RCC 7860 (cell line): ENCODE measurements at places on chromosomes 13 and 19.
A peak's percentile ranks its signal among the peaks of the same experiment; 100 is the strongest.

DNA sequence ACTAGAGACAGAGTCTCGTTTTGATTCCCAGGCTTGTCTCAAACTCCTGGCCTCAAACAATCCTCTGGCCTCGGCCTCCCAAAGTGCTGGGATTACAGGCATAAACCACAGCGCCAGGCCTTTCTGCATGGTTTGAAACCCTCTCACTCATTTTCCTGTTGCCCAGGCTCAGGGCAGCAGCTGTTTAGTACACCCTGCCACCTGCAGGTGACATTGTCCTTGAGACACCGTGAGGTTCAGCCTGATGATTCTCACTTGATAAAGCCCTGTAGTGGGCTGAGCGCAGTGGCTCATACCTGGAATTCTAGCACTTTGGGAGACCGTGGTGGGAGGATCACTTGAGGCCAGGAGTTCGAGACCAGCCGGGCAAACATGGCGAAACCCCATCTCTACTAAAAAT lies 12.5 kb downstream of the IL12RB1 start:
- DNase-seq: no peak

DNA sequence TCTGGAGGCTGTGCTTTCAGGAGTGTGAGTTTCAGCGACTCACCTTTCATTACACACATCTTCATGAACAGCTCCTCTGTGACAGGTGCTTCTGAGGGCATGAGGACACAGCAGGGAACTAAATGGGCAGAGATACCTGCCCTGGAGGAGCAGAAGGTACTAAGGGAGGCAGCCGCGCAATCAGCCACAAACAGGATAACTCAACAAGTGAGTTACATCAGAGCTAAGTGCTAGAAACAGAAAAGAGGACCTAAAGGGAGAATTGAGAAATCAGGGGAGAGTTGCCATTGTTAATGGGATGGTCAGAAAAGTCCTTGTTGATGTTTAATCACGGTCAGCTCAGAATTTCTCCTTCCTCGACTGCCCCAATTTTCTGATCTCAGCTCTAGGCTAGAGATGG lies 42.5 kb downstream of the SYDE1 start:
- no peak for DNase-seq

DNA sequence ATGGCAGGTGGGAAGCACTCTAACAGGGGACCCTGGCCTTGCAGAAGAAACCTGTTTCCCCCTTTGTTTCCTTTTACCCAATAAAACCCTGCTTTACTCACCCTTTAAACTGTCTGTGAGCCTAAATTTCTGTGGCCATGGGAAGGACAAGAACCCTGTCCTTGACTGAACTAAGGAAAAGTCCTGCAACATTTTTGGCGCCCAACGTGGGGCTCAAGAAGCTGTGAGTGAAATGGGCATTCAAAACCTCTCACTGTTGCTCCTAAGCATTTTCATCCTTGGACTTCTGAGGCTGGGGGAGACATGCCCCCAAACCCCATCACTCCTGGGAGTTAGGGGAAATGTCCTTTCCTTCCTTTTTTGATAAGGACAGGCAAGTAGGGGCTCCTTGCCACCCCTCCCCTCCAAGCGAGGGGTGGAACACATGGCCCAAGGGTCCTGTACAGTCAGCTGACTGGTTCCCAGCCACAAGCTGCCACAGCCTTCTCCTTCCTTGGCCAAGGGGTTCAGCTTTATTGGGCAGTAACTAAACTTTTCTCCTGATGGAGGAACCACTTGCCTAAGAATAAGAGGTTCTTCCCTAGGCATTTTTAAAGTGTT lies 381.6 kb downstream of the KLF5 start:
- DNase-seq: no peak

GRCh38 chr13:53343361-53343744 lies 314.7 kb downstream of the OLFM4 start:
- DNase-seq: no peak

- DNase-seq: peak; percentile 59
Measured at GRCh38 chr13:112143753-112144615, 77.0 kb downstream of the SOX1 start.

DNA sequence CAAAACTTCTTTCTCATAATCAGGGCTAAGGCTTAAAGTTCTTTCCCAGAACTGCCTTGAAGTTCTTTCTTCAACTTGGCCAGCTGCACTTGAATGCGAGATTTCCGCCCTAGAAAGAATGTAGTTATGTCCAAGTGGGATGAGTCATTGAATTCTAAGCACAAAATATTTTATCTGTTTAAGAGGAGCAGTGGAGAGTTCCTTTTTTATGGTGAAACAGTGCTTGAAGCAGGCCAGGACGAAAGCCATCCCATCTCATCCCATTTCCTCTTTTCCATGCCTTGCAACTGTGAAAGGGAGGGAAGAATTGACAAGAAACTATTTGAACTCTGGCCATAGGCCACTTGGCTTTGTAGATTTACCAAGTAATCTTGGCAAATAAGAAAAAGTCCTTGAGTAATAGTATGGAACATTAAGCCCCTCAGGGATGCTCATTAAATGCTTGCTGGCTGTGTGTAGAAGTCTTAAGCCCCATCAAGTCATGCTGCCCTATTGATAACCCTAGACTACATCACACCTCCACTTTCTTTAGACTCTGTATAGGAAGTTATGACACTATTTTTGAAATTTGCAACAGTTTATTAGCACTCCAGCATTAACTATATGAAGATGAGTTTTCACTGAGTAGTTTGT lies 174.5 kb downstream of the KCTD12 start:
- DNase-seq: peak; percentile 10

DNA sequence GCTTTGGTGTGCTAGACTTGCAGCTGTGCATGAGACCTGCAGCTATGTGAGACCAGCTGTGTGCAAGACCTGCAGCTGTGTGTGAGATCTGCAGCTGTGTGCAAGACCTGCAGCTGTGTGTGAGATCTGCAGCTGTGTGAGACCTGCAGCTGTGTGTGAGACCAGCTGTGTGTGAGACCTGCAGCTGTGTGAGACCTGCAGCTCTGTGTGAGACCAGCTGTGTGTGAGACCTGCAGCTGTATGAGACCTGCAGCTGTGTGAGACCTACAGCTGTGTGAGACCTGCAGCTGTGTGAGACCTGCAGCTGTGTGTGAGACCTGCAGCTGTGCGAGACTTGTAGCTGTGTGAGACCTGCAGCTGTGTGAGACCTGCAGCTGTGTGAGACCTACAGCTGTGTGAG lies 6.7 kb upstream of the DCUN1D2 start:
- DNase-seq: no peak

DNA sequence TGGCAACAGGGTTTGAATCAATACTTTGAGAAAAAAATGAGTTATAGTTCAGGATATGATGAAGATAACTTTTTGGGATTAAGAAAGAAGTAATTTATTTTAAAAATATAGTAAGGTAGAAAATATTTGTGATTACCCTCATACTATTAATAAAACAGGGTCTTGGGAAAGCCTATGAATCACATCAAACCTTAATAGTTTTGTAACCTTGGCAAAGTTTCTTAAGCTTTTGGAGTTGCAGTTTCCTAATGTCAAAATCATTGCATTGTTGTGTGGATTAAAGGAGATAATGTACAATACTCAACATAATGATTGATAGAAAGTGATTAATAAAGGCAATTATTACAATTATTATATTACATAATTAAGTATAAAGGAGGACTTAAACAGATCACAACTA lies 149.0 kb downstream of the LMO7 start:
- no peak for DNase-seq

- no peak for DNase-seq
Measured at GRCh38 chr19:46753420-46754155, 7.3 kb upstream of the STRN4 start.

DNA sequence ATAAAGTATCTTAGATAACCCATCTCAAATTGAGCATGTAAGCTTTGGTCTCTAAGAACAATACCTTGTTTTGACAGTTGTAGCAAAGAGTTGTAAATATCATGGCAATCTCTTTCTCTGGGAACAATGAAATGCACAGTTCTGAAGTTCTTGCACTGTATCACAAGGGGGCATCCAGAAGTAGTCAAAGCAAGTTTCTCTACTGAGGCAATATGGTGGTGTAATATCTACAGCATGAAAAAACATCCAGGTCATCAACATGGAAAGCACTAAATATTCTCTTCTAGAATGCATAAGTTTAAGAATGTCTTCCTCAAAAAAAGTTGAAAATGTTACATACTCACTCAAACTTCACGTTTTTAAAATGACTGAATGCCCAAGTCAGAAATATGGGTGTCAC lies 19.6 kb downstream of the MTMR6 start:
- DNase-seq: no peak

GRCh38 chr19:1250437-1251260 lies 2.3 kb downstream of the MIDN start:
- peak; percentile 19 for DNase-seq

GRCh38 chr19:33132425-33132824 lies 511 bp downstream of the WDR88 start:
- DNase-seq: no peak

DNA sequence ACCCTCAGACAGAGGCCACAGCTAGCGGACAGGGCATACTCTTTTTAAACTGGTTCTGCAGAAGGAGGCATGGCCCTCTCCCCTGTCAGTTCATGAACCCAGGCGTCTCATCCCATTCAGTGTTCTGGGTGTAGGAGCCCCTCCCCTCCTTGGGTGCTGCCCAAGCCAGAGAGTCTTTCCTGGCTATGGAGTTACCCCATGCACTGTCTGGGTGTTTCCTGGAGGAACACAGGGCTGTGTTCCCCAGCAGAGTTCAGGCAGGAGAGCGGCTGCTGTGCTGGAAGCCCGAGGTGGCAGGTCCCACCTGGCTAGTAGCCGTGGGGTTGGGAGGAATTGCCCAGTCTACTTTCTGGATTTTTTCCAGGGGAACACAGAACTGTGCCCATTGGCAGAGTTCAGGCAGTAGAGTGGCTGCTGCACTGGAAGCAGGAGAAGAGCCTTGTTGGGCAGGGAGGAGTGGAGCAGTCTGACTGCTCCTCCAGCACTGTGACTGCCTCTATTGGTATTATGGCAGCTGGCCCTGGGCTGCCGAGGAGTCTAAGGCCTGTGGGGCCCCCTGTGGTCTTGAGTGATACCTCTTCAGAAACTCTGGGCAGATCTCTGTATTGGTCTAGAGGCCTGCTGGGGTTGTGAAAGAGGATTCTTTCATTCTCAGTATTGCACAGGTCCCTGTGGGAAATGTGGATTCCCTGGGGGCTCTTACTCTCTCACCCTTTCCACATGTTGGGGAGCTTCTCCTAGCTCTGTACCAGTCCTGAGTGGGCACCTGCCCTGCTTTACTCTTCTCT lies 168.3 kb downstream of the PCDH20 start:
- DNase-seq: no peak

DNA sequence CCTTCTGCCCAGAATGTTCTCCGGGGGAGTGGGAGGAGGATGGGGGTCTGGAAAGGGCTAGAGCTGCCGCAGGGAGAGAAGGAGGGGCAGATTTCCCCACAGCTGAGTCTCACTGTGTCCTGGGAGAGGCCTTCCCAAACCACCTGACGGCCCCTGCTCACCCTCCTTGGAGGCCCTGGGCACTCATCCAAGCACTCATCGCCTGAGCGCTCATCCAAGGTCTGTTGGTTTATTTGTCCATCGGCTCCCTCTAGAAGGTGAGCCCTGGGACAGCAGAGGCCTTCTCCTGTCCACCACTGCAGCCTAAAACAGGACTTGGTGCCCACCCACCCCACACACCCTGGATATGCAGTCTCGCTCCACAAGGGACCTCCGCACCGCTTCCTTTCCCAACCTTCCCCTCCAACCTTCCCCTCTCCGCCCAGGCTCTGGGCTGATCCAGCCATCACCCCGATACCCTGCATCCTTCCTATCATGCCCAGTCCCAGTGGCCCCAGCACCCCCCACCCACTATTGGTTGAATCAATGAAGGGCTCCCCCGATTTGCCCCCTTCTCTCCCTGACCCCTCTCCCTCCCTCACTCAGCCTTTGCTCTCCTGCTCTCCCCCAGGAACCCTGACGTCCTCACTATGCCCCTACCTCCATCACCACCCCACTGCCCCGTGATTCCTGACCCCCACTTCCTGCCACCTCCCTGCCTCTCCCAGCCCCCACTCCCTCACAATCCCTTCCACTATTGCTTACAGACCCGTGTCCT lies 1.7 kb downstream of the UBXN6 start:
- DNase-seq: peak; percentile 77

GRCh38 chr13:104318121-104318520 lies 1251.9 kb upstream of the SLC10A2 start:
- no peak for DNase-seq

DNA sequence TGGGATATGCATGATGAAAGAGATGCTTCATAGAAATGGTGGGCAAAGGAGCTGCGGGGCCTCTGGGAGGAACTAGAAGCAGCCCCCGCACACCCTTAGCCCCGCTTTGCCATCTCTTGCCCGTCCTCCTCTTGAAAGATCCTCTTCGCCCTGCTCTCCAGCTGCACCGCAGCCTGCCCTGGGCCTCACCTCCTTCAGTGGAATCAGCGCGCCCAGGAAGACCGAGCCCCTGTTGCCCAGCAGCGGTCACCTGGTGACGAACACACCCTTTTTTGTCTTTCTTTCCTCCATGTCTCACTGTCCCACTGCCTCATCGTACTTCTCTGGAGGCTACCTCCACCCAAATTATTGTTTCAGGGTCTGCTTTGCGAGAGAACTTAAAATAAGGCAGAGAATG lies 807.6 kb downstream of the UQCRFS1 start:
- no peak for DNase-seq

GRCh38 chr13:71412231-71412630 lies 454.8 kb downstream of the DACH1 start:
- DNase-seq: no peak

GRCh38 chr19:18651733-18652132 lies 14.9 kb downstream of the KLHL26 start:
- no peak for DNase-seq
